ENCODE measurements at places on chromosomes 2 and 18.

DNA sequence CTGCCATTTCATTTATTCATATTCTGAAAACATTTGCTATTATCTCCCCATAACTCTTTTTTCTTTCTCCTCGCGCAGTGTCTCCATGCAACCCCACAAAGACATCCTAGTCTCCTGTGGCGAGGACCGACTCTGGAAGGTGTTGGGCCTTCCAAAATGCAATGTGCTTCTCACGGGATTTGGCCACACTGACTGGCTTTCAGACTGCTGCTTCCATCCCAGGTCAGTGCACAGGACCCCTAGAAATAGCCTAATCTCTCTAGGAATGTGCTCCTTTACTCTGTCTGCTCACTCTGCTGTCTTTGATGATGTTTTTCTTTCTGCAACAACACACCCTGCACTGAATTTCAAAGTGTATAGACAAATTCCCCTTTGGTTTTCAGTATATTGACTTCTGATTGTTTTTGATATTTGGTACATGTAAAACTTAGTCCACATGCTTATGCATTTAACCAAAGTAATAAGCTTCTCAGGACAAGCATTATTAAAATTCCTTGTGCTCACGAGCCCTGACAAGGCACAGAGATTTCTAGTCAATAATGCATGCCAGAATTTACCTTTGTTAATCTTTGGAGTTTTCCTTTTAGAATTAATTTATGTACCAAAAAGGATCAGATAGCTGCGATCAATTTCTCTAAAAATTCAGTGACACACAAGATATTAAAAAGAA lies 548.3 kb upstream of the VWC2L start:
- DNase-seq = no peak

GRCh38 chr2:143796051-143796450 lies 666.8 kb downstream of the ARHGAP15 start:
- DNase-seq = no peak

- DNase-seq = no peak
These were observed 294.5 kb downstream of the CCDC178 start for GRCh38 chr18:33146014-33146413.

DNA sequence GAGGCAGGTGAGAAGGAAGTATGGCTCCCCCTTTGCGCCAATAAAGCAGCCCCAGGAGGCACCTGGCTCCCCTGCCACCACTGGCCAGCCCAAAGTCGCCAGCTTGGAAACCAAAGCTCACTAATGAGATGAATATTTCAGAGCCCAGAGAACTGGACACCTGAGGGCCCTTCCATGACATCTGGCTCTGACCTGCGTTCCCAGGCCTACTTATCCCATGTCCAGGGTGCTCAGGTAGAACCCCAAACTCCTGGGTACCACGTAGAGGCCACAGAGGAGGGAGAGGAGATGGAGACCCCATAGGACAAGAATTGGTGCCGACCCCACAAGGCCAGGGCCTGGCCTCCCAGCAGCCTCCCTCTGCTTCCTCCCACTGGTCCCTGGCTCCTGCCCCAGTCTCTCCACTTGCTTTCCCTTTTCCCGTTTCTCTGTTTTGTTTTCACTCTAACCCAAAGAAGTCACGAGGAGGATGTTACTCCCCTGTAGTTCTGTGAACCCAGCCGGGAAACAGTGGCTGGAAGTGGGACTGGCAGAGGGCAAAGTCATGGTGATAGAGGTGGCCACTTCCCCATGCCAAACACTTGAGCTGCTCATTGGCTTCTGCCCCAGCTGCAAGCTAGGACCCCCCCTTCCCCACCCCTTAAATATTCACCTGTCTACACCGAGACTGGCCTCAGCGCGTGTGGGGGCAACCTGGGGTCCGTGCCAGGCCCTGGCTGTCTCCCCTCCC lies 820 bp downstream of the TMBIM1 start:
- peak; percentile 57 for DNase-seq

- no peak for DNase-seq
These were observed 89.2 kb downstream of the ZNF516 start for GRCh38 chr18:76405681-76406356.

DNA sequence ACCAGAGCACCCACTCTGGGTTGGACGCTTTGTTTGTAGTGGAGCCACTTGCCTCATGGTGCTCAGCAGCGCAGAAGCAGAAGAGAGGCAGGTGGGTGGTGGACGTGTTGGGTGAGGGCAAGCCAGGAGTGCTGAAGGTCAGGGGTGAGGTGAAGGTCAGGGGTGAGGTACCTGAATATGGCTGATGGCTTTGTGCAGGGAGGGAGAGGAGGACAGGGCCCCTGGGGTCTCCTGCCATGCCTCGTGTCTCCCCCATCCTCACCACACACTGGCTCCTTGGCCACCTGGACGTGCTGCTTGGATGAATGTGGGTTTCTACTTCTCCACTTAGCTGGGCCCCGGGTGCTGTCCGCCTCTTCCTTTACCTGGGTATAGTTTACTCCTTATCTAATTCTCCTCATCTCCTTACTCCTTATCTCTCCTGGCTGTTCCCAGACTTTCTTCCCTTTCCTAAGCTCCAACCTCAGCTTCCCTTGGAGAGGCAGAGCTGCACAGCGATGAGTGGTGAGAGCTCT lies 68.1 kb downstream of the DYSF start:
- no peak for DNase-seq

DNA sequence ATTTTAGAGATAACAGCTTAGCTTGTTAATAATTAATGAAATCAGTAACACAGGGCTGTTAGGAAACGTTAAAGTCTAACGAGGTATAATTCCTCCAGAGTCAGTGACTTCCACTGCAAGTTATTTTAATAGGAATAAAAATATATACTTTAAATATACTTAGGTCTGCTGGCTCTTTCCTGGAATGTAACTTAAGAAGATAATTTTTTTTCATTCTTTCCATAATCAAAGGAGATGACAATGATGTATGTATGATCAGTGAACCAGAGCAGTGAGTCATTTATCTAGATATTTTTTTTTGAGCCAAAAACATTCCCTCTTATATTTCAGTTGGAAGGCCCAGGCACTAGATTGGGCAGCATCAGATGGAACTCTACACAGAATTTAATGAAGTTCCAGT lies 104.2 kb upstream of the LYPD1 start:
- no peak for DNase-seq

DNA sequence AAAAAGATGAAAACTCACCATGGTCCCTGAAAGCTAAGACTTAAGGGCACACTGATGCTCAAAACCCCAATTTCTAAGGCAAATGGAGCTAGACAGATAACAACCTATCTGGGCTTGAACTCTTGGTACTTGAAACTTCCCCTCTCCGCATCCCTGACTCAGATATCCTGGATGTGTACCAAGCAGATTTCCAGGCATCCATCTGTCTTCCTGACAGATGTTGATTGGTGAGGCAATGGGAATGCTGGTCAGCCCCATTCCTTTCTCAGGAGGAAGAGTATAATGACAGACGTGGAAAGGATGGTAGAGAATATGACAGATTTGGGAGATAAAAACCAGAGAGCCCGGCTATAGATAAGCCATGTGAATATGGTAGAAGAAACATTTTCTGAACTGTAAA lies 69.2 kb downstream of the ADD2 start:
- DNase-seq = no peak

DNA sequence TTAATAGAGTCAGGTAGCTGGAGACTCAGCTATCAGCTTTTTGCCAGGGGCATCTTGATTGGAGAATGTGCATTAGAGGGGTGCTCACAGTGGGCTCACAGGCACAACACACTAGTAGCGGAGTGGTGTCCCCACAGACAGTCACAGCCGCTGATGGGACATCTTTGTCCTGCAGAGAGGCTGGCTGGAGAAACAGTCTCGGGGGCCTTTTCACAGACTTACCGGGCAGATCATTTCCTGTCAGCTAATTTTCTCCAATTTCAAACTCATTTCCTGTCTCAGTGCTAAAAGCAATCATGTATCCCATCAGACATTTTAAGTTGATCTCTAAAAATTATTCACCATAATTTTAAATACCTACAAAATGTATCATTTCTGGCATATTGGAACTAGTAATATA lies 562.6 kb downstream of the DCDC2C start:
- no peak for DNase-seq

DNA sequence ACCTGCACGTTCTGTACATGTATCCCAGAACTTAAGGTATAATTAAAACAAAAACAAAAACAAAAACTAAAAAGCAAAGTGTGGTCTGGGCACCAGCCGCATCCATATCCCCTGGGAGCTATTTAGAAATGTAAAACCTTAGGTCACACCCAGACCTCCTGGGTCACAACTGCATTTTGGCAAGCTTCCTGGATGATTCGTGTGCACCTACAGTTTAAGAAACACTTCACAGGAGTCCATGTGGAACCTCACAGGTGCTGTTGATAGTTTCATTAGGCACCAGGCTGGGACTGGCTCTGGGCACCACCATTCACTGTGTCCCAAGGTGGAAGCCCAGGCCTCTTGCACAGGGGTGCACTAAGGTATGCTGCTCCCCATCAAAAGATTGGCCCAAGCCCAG lies 103.6 kb upstream of the BOD1L2 start:
- DNase-seq = no peak

- DNase-seq = no peak
These were observed 58.3 kb downstream of the EFEMP1 start for GRCh38 chr2:55865096-55865835.

- no peak for DNase-seq
These were observed 132.7 kb downstream of the SCG2 start for GRCh38 chr2:223469270-223470046.

DNA sequence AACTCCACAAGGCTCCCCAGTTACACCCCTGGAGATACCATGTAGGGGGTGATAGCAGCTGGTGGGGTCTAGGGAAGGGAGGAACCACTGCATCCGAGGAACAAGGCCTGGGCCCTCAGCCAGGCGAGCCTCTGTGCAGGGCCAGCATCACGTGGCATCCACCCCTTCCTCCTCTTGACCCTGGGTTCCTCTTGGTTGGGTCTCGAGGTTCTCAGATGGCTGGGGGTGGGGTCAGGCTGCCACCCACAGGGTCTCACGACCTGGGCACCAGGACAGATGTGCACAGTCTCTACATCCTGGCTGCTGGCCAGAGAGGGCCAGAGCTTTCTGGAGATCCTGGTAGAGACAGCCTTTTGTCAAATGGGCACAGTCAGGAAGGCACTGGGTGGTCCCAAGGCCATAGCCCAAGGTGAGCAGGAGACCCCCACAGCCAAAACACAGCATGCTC lies 10.4 kb downstream of the HS6ST1 start:
- DNase-seq = peak; percentile 53

GRCh38 chr2:224436634-224437033 lies 34.7 kb upstream of the FAM124B start:
- no peak for DNase-seq

DNA sequence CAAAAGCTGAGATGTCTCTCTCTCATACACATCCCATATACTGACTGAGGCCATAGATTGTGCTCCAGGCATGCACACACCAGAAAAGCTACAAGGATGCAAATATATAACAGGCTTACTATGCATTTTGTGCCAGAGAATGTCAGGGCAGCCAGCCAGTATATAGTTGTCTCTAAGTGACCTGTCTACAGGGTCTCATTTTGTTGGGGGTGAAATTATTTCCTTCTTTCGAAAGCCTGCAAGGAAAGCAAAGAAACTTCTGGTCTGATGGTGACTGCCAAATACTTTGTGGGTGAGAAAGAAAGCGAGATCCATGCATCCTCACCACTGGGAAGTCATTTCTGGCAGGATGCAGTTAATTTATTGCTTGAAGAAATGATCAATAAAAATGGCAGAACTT lies 70.2 kb downstream of the CDCA7 start:
- no peak for DNase-seq

DNA sequence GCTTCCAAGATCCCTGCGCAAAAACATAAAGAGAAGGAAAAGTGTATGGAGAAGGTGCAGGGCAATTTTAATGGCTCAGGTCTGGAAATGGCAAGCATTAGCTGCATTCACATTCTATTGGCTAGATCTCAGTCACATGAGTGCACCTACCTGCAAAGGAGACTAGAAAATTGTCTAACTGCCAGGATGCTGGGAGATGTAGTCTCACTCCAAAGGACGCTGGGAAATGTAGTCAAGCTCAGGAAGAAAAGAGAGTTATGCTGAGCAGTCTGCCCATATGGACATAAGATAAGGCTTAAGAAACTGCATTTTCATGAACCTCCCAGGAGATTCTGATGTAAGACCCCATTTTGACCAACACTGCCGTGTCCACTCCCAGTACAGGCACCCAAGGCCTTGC lies 9.5 kb upstream of the KLHL29 start:
- no peak for DNase-seq

GRCh38 chr18:27645929-27646328 lies 460.8 kb upstream of the CHST9 start:
- DNase-seq = no peak

- DNase-seq = no peak
These were observed 106.9 kb downstream of the FBXO15 start for GRCh38 chr18:74040459-74041332.

DNA sequence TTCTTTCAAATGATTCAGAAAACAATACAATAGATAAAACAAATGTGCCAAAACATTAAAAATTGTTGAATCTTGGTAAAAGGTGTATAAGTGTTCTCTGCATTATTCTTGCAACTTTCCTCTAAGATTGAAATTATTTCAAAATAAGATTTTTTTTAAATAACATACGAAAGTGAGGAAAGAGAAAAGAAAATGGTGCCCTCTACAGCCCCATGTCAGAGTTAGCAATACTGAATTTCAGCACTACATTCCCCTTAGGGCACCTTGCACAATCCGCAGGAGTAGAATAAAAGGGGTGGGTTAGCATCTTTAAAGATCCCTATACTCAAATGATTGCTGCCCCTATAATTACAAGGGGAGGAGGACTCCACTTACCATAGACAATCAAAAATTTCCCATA lies 433.7 kb downstream of the BCL11A start:
- DNase-seq = no peak

GRCh38 chr2:233061591-233062450 lies 1.7 kb downstream of the INPP5D start:
- peak; percentile 24 for DNase-seq

- DNase-seq = no peak
These were observed 901.7 kb upstream of the LRRTM1 start for GRCh38 chr2:81206216-81206615.

DNA sequence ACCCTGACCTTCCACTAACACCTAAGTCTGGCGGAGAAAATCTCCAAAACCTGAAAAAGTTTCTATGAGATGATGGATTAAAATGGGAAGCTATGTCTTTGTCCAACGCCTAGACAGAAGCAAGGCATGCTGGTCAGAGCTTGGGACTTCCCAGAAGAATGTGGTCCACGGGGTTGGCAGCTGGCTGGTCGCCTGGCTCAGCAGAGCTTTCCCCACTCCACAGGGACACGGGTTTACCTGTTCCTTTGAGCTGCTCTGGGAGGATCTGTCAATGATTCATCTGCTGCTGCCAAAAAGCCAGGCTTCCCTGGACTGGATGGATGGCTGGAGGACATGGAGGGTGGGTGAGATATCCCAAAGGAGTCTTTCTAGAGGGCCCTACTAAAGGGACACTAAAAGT lies 10.8 kb downstream of the MBOAT2 start:
- no peak for DNase-seq

GRCh38 chr2:226122041-226122440 lies 677.6 kb downstream of the IRS1 start:
- peak; percentile 35 for DNase-seq

Data from pons (tissue), 1 donor.